ENCODE measurements at places on chromosomes 7 and 10. TPM values are rescaled to one million over a fixed set of nuclear protein-coding genes. Genes with fewer than 3 reads are reported as not detected.

Gene TWIST1
- 0.61 TPM for polyA plus RNA-seq

Gene FAM131B
- 5.8 TPM for polyA plus RNA-seq

- peak; percentile 43 for DNase-seq
Measured at GRCh38 chr7:155811560-155811894, 736 bp downstream of the SHH start.

DNA sequence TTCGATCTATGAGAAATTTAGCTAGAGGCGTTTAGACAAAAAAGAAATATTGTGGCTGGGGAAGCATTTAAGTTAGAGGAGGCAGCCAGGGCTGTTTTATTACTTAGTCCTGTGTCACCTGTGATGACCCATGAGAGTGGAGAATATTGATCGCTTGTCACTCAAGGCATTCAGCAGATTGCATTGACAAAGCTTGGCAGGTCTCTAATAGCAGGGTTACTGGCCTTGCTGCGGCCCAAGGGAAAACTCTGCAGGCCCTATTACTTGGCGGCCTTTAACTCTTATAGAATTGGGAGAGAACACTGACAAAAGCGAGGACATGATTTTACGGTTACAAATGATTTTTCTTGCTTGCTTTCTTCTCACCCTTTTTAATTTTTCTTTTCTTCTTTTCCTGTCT lies 473.5 kb downstream of the AUTS2 start:
- DNase-seq, result no peak

GRCh38 chr10:11303361-11304170 lies 285.9 kb downstream of the CELF2 start:
- DNase-seq, result no peak

Gene SLC35G1
- polyA plus RNA-seq, result 60.2 TPM
